Panc1 (cell line): ENCODE measurements at places on chromosomes 4 and X.

DNA sequence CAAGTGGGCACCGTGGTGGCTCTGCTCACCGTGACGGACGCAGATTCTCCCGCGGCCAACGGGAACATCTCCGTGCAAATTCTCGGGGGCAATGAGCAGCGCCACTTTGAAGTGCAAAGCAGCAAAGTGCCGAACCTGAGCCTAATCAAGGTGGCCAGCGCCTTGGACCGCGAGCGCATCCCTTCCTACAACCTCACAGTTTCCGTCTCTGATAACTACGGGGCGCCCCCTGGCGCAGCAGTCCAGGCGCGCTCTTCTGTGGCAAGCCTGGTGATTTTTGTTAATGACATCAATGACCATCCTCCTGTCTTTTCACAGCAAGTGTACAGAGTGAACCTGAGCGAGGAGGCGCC, 2.7 kb downstream of the FAT4 start:
- DNase-seq: no peak

- DNase-seq: no peak
These were observed 34.7 kb upstream of the NEUROG2 start for GRCh38 chr4:112550728-112551127.

DNA sequence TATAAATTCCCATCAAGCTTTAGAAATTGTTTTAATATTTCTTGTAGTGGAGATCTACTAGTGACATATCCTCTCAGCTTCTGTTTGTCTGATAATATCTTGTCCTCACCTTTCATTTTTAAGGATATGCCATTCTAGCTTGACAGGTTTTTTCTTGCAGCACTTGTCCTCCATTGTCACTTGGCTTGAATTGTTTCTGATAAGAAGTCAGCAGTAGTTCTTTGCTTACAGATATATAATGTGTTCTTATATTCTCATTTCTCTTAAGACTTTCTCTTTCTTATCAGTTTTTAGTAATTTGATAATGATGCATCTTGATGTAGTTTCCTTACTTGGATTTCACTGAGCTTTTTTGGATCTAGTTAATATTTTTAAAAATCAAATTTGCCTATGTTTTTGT, 120.6 kb upstream of the NUDT6 start:
- no peak for DNase-seq

DNA sequence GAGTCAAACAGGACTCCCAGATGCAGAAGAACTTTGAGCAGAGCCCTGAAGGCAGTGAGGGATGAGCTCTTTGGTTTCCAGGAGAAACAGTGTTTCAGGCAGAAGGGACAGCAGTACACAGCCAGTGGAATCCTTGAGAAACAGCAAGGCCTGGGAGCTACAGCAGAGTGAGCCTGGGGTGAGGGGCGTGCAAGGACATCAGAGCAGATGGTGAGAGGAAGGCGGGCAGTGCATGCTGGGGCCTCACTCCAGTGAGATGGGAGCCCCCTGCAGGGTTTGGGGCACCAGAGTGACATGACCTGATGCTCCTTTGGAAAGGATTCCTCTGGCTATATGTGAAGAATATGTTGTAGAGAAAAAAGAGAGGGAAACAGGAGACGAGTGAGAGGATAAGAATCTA, 98.1 kb upstream of the EGFL6 start:
- DNase-seq: no peak

DNA sequence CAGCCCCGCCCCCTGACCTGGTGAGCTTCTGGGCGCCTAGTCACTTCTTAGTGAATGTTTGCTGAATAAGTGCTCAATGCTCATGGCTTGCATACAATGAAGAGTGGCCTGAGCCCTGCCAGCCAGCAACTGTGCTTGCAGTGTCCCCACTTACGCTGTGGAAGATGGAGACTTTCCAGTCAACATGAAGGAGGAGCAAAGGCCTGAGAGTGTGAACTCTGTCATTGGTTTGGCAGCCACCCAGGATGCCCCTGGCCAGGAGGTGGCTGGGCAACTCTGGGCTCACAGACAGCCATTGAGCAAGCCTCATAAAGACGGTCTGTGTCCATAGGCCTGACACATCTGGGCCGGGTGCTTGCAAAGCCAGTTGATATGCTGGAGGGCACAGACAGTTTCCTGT, 72.1 kb upstream of the MAMLD1 start:
- no peak for DNase-seq

DNA sequence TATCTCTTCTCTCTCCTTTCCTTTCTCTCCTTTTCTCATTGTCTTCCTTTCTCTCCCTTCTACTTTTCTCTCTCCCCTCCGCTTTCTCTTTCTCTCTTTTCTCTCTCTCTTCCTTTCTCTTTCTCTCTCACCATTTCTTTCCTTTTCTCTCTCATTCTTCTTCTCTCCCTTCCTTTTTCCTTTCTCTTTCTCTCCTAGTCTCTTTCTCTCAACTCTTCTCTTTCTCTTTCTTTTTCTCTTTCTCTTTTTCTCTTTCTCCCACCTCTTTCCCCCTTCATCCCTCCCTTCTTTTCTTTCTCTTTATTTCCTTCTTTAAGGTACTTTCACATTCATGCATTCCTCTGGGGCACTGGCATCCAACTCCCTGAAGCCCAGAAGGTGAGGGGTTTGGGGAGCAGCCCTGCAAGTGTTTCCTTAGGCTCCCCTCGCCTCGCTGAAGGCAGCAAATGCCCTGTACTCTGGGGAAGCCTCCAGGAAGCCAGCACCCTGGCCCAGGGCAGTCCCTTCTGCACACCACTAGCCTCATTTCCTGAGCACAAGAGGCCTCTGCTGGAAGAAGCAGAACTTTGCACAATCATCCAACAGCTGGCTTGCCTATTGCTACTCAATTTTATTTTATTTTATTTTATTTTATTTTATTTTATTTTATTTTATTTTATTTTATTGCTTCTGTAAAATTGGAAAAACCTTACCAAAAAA, 124.2 kb downstream of the NFKB1 start:
- DNase-seq: no peak

- DNase-seq: no peak
These were observed 114.6 kb downstream of the RBM47 start for GRCh38 chr4:40515037-40515397.

GRCh38 chr4:169311643-169312365, 41.0 kb upstream of the SH3RF1 start:
- no peak for DNase-seq

- DNase-seq: no peak
These were observed 760 bp downstream of the TRMT2B start for GRCh38 chrX:101051153-101051548.

DNA sequence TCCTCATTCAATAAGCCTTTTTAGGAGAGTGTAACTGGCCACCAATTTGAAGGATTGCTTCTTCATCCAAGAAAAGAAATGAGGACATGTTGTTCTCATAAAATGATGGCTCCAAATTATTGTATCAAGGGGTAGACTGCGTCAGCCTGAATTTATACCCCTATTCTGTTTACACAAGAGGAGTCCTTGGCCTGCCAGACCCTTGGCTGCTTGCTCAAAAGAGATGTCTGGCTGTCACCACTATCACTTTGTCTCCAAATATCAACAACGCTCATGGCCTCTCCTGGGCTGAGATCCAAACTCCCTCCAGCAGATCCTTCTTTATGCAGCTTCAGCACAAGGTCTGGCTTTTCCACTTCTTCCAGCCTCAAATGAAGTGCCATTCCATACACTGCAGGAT, 127.9 kb downstream of the OR13H1 start:
- DNase-seq: no peak

DNA sequence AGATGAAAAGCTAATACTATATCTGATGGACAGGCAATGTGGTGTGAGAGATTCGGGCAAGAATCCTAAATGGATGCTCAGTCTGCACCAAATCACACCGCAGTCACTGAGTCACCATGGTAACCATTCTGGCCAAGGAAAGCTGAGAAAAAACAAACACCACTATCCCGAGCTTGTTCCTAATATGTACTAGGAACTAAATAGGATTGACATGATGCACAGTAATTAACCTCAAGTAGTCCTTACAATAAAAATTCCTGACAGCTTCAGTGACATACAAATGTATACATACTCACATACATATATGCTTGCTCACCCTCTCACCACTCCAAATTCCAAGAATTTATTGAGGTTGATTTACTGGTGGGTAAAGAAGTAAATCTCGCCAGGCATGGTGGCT, 1.1 kb upstream of the RAB40A start:
- no peak for DNase-seq

- no peak for DNase-seq
These were observed 59.8 kb upstream of the PPP1R2C start for GRCh38 chrX:42837747-42838146.

- DNase-seq: no peak
These were observed 517.7 kb upstream of the GALNT7 start for GRCh38 chr4:172650758-172651530.

- DNase-seq: no peak
These were observed 696 bp downstream of the SCRG1 start for GRCh38 chr4:173398220-173398619.

GRCh38 chr4:106893395-106893881, 142.7 kb downstream of the DKK2 start:
- no peak for DNase-seq

DNA sequence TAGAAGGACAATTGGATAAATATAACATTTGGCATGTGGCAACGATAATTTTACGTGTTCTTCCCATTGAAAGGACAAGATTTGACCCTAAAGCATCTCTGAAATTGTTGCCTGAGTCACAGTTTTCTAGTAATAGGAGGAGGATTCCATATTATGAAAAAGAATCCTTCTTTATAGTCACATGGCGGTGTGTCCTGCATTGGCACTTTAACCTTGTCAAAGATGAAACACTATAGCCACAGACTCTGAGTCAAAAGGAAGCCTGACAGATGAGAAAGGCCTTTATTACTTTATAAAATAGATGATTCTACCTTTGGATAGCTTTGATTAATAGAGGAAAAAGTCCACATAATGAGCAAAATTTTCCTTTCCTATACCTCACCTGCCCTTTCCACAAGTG, 11.5 kb downstream of the LNX1 start:
- DNase-seq: no peak

DNA sequence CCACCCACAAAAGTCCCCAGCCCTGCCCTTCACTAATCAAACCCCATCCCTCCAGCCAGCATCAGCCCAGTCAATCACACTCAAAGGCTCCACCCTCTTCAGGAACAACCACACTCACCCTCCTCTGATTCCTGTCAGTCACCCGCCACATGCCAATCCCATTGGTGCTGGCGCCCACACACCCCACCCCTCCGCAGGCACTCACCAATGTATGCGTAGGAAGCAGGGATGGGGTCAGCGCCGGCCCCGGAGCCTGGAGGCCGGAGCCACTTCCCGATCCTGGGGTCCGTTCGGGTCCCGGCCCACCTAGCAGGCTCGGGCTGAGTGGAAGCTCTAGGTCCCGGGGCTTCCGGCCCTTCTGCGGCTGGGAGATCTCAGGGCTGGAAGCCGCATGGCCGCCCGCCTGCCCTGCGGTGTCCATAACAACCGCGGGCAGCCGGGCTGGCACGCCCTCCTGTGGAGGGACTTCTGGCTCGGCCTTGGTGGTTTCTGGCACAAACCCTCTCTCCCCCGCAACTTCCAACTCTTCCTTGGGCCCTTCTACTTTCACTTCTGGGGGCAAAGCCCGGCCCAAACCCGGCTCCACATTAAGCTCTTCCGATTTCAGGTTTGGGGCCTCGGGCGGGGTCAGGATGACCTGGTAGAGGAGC, 7.9 kb upstream of the CFP start:
- no peak for DNase-seq

DNA sequence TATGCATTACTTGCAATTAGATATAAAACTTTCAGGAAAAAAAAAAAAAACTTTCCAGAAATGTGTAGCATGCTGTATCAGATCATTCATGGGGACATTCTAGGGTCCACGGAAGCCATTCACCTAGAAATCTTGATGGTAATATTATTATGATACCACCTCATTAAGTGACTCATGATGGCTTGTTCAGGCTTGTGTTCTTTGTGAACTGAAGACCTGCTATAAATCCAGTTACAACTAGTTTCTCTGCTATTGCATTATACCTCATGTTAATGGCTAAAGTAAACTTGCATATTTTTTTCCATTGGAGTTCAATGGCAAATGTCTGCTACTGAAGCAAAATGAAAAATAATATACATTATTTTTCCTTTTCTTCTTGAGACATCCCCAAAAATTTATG, 35.3 kb upstream of the PTPN13 start:
- no peak for DNase-seq

DNA sequence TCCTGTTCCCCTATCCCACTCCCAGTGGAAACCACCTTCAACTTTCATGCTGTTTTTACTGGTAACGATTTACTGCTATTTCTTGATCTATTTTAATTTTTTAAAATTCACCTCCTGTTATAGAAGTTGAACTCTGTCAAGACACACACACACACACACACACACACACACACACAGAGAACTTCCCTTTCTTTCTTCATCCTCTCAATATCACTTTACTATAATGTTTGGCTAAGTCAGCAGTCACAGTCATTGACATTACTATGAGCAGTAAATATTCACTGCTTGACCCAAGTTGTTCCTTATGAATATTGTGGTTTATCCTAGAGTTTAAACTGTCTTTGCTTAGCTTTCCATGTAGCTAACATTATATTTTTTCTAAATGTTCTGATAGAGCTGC, 24.0 kb upstream of the SGMS2 start:
- DNase-seq: no peak

DNA sequence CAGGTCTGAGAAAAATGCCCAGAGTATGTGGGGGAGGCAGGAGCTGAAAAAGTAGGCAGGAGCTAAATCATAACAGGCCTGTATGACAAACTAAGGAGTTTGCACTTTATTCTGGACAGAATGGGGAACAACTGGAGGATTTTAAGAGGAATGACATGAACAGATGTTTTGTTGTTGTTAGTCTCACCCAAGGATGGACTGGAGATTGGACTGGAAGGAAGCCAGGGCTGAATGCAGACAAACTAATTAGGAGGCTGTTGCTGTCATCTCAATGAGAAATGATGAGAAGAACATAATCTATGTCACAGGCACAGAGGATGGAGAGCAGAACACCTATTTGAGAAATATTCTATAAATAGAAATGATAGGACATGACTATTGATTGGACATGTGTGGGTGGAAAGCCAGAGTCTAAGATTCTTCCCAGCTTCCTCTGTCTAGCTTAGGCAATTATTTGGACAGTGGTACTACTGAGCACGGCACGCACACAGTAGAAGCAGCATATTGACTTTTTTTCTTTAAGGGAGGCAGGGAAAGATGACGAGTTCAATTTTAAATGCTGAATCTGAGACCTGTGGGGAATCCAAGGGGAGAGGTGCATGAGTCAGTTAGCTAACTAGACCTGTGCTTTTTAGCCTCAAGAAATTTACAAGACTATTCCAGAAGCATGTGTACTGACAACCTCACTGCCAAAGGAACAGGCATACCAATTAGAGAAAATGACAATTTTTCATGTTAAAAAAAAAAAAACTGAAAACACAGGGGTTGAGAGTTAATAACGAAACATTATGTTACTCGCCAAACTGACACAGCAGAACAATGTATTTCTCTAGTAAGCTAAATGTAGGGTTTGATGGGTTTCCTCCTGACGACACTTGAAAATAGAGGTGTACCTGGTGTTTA, 963 bp upstream of the USO1 start:
- DNase-seq: no peak
